Urinary bladder (tissue), 4 donors: ENCODE measurements at places on chromosomes 2 and 18. TPM values are rescaled to one million over a fixed set of nuclear protein-coding genes. Genes with fewer than 3 reads are reported as not detected.

Gene POTEF
- not detected for polyA plus RNA-seq

Gene SLC66A2
- 47.8 TPM for polyA plus RNA-seq

Gene CXCR1
- polyA plus RNA-seq, result 0.13 TPM

Gene PCBP1
- polyA plus RNA-seq, result 370 TPM

DNA sequence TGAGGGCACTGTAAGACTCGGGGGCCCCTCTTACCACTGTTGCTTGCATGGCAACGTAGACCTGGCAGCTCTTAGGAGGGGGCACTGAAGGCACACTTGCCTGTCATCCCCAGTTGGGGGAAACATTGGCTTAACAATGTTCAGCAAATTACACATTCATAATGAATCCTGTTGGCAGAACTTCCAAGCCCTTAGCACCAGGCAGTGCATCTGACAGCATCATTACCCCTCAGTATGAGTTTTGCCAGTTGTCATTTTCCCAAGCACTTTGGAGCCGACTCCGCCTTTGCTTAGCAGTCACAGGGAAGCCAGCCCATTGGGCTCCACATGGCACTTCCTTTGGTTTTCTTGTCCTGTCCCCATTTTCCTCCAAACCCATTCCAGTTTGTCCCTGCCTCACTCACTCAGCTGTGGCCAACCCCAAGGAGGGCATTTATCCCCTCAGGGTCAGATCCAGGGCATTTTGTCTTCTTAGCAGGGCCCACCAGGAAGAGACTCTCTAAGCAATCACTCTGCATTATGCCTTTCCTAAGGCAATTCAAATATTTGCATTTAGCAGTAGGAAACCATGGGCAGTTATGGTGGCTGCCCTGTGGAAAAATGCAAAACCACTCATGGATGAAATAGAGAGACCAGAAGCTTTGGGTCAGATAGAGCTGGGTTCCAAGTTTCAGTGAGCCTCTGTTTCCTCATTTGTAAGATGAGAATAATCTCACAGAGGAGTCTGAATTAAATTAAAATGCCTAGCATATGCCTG lies 73.9 kb downstream of the VSNL1 start:
- DNase-seq, result no peak

DNA sequence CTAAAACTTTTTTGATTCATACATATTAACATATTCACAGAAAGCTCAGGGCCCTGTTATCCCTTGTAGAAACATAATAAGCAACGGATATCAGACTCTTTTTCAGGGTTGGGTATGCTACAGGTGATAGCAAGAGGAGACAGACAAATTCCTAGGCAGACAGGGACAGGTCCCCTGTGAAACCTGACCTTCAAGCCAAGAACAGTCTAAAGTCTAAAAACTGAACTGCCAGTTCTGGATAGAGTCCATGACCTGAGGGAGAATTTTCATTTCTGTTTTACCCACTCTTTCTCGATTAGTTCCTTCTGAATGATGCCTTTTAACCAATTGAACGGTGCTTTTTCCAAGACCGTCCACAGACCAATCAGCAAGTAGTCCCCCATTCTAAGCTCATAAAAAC lies 54.2 kb downstream of the RIT2 start:
- DNase-seq, result no peak

DNA sequence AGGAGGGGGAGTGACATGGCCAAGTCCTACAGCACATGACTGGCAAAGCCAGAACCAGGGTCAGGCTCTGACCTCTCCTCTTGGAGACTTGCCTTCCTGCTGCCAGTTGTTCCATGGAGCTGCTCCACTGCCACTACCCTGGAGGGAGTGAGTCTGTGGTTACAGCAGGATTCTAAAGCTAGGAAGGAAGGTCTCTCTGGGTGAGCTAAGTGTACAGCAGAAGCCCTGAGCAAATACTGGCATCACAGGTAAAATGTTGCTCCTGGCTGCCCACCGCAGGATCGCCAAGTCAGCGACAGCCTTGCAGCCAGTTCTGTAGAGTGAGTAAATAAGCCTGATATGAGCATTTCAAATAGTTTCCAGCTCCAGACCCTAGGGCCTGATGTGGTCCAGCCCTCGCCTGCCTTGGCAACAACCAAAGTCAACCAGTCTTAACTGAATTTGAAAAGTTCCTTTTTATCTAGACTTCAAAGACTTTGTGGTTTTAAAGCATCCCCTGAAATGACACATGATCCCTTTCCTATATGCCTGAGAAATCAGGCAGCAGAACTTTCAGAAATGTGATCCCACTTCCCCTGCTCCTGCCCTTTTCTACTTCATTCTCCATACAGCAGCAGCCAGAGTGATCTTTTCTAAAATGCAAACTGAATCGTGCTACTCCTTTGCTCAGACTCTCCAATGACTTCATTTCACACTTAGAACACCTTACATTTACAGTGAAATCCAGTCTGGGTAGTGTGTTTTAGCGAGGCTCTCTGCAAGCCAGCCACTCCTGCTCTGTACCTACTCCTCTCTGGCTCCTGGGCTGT lies 114.3 kb downstream of the MGAT5 start:
- no peak for DNase-seq

DNA sequence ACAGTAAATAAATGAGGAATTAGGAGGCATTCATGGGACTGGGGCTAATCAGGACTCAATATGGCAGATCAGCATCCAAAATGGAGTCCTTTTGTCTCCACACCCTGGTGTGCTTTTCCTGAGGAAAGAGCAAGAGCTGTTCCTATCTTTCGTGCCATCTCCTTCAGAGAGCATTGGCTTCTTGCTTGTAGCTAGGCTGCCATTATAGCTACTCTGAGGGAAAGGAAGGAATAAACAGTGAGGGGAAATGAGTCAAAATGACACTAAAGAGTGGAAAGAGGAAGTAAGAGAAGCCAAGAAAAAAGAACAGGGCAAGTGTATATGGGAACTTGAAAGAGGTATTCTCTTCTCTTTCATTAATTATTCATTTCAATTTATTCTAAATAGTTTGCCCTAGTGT lies 8.4 kb upstream of the NMI start:
- no peak for DNase-seq

DNA sequence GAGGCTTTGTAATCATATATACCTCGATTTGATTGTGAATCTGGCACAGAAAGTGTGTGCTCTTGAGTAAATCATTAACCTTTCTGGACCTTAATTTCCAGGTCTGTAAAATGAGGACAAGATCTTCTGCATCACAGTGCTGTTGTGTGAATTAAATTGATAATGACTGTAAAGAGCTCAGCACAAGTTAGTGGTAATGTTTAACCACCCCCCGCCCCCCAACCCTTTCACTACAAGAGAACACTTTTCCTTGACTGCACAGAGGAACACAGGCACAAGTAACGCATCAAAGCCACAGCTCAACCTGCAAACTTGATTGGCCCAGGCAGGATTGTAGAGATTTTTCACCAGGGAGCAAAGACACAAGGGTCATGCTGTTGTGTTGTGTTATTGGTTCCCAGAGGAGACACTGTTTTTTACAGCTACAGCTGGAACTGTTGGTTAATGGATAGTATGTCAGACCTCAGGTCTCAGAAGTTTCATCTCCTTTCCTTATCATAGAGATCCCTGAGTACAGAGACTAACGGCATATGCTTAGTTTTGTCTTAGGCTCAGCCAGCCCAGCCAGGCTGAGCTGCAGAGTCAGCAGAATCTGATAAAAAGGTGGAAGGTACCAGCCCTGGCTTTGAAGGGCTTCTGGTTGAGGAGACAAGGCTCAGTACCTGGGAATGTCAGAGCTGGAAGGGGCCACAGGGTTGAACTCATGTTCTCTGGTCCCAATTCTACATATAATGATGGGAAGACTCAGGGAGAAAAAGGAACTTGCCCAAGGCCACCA lies 10.6 kb downstream of the SETBP1 start:
- DNase-seq, result no peak

GRCh38 chr2:212180408-212181083 lies 358.1 kb downstream of the ERBB4 start:
- no peak for DNase-seq
